ENCODE measurements at places on chromosomes 3 and 15.

- no peak overlapping the region for H3K27ac ChIP-seq
- no peaks in the 10 kb centered on the region for H3K4me1 ChIP-seq
- H3K4me3 ChIP-seq, result no peak overlapping the region
- peaks cover 77% of the 10 kb centered on the region for H3K36me3 ChIP-seq
- DNase-seq, result no peak
Observed at GRCh38 chr3:183503746-183504145, 51.8 kb downstream of the KLHL6 start.

DNA sequence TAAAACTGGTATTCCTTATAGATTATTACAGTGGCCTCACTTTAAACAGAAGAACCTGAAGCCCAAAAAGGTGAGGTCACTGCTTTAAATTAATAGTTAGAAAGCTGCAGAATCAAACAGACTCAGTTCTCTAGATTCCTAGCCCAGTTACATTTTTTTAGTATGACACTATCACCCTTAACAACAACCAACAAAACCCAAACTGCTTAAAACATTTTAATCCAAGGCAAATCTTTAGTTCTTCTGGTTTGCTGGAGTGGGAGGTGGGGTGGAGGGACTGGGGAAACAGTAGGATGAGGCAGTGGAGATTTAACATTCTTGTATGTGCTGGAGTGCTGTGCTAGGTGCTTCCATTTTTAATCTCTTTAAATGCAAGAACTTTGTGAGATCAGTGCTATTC is 631.6 kb upstream of the KCNMB2 start:
- no peak overlapping the region for H3K4me3 ChIP-seq
- no peaks in the 10 kb centered on the region for H3K27me3 ChIP-seq
- no peak overlapping the region for H3K27ac ChIP-seq
- DNase-seq, result no peak
- no peaks in the 10 kb centered on the region for H3K36me3 ChIP-seq

DNA sequence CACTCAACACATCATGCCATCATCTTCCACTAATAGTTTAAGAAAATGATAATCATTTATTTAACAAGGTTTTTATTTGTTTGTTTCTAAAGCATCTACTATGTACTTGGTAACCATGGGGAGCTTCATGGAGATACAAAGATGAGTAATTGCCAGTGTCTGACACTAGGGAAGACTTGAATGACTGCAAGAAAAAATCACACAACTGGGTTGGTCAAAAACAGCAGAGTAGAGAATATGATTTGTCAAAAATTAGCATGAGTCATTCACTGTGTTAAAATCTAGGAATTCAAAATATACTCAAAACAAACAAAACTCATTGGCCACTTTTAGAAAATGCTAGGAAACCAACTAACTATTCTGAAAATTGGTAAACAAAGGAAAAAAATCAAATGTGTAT is 6.3 kb downstream of the BNC1 start:
- no peak overlapping the region for H3K27ac ChIP-seq
- no peak overlapping the region for H3K4me3 ChIP-seq
- no peaks in the 10 kb centered on the region for H3K4me1 ChIP-seq
- no peak for DNase-seq

DNA sequence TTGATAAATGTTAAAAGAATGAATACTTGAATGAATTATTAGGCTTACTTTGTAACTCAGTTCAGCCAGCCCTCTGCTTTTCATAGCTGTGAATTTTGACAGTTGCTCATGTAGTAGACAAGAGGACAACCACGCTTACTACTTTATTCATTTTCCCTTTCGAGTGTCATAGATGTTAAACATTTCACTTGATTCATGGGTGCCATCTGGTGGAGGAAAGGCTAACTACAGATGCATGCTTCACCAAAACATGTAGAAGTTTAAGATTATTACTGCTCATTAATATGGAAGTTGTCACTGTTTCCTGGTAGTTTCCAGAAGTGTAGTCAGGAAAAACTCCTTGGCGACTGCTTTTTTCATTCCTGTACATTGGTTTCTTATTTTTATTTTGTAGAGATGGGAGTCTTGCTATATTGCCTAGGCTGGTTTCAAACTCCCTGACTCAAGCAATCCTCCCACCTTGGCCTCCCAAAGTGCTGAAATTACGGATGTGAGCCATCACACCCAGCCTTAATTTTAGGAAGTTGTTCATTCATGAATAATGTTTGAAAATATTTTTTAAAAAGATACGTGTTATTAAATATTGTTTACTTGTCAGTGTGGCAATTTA is 163.2 kb downstream of the B3GALNT1 start:
- no peak overlapping the region for H3K27ac ChIP-seq
- no peaks in the 10 kb centered on the region for H3K27me3 ChIP-seq
- H3K36me3 ChIP-seq, result no peaks in the 10 kb centered on the region
- H3K4me3 ChIP-seq, result no peak overlapping the region

GRCh38 chr3:175585898-175586297 is 726.8 kb downstream of the NAALADL2 start:
- H3K27me3 ChIP-seq, result no peaks in the 10 kb centered on the region
- no peaks in the 10 kb centered on the region for H3K4me1 ChIP-seq
- no peak for DNase-seq
- no peak overlapping the region for H3K27ac ChIP-seq
- no peak overlapping the region for H3K4me3 ChIP-seq
- no peaks in the 10 kb centered on the region for H3K36me3 ChIP-seq

DNA sequence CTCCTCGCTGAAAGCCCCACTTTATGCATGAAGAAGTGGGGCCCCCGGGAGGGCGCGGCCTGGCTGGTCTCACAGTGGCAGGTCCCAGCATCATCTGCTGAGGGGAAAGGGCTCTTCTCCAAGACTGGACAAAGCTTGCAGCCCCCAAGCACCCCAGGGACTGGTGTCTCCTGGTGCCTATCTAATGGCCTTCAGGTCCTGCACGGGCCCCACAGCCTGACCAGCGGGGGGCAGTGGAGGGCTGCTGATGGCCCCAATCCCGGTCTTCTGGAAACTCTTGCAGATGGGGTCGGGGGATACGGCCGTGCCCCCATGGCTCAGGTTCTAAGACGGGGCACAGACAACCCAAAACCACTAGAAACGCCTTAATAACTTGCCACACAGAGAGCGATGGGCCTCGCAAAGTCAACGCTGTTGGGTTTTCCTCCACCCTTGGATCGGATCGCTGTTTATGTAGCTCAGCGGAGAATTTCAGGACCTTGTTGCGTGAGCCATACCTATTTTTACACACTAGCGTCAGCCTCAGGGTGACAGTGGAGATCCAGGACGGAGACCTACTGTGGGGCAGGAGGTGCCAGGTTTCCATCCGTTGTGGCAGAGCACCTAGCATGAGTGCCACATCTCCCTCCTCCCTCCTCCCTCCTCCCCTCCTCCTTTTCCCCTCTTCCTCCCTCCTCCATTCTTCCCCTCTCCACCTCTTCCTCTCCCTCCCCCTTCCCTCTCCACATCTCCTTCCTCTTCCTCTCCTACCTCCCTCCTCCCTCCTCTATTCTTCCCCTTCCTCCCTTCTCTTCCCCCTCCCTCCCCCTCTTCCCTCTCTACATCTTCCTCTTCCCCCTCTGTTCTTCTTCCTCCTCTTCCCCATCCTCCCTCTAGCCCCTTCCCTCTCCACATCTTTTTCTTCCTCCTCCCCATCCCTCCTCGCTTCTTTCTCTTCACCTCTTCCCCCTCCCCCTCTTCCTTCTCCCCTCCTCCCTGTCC is 79.3 kb upstream of the ALDH1L1 start:
- no peaks in the 10 kb centered on the region for H3K27me3 ChIP-seq
- peak; percentile 14 for DNase-seq
- H3K4me3 ChIP-seq, result no peak overlapping the region
- no peak overlapping the region for H3K27ac ChIP-seq

- peak overlapping the region; percentile 73 for H3K27ac ChIP-seq
- DNase-seq, result no peak
- H3K36me3 ChIP-seq, result no peaks in the 10 kb centered on the region
- H3K4me1 ChIP-seq, result peaks cover 45% of the 10 kb centered on the region
Observed at GRCh38 chr3:12178091-12178820, 19.5 kb upstream of the TIMP4 start.

DNA sequence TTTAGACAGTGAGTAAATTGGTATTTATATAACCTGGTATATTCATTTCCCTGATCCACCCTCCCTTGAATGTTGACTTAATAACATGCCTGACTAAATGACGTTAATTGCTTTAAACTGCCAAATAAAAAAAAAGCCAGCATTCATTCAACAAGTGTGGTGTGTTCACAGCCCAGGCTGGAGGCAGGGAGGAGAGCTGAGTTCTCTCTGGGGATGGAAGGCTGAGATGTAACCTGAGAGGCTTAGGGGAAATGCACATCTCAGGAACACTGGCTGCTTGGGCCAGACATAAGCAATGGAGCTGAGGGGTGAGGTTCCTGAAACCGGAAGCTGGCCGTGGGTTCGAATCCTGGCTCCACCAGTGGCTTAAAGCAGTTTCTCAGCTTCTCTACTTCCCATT is 17.3 kb downstream of the CACNA2D3 start:
- no peak for DNase-seq
- H3K27ac ChIP-seq, result no peak overlapping the region
- no peaks in the 10 kb centered on the region for H3K4me1 ChIP-seq
- H3K27me3 ChIP-seq, result peaks cover 5% of the 10 kb centered on the region

GRCh38 chr15:63818191-63818590 is 15.6 kb downstream of the HERC1 start:
- H3K4me1 ChIP-seq, result no peaks in the 10 kb centered on the region
- H3K27ac ChIP-seq, result no peak overlapping the region

DNA sequence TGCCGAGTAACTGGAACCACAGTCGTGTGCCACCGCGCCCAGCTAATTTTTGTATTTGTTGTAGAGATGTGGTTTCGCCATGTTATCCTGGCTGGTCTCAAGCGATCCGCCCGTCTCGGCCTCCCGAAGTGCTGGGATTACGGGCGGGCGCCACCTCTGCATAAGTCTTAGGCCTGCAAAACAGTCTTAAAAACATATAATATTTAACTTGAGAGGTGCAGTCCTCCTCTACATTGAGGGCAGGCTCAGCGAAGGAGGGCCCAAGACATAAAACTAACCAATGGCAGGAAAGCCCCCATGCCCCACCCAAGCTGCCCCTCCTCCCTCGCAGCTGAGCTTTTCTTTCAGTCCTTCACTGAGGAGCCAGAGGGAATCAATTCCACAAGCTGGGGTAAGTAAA is at the start of gene SLC28A2:
SLC28A2 (plus strand) TSS at position 347 of the 400 bp plus-strand sequence. CDS start 982 bp downstream, outside the sequence.
- no peaks in the 10 kb centered on the region for H3K27me3 ChIP-seq
- H3K4me1 ChIP-seq, result no peaks in the 10 kb centered on the region
- H3K27ac ChIP-seq, result no peak within 1 kb of the TSS
- H3K4me3 ChIP-seq, result no peak within 1 kb of the TSS
- DNase-seq, result no peak
- H3K36me3 ChIP-seq, result no peaks in the 10 kb centered on the region

All from DND-41 (cell line).